ENCODE measurements at places on chromosomes 7 and 10. TPM values are rescaled to one million over a fixed set of nuclear protein-coding genes. Genes with fewer than 3 reads are reported as not detected.

- no peak for DNase-seq
These were observed 30.8 kb downstream of the OTUD1 start for GRCh38 chr10:23469596-23470237.

The PRR15 gene
- total RNA-seq: 11.2 TPM

The SH2B2 gene
- total RNA-seq: 15.0 TPM

- DNase-seq: no peak
These were observed 4.7 kb downstream of the ADARB2 start for GRCh38 chr10:1732564-1732996.

- DNase-seq: no peak
These were observed 156.0 kb downstream of the ZNF33B start for GRCh38 chr10:42482411-42482810.

The GIMAP2 gene
- 0.85 TPM for total RNA-seq

The ACSL5 gene
- 11.8 TPM for total RNA-seq

Data from renal cortical epithelial cell (primary cell).